Glomerular endothelial cell (primary cell): ENCODE measurements at places on chromosomes 11 and 22. TPM values are rescaled to one million over a fixed set of nuclear protein-coding genes. Genes with fewer than 3 reads are reported as not detected.

Gene CWF19L2
- total RNA-seq: 5.2 and 13.0 TPM in 2 replicates

Gene TREH
- total RNA-seq: not detected in 2 replicates

Gene PRAME
- 0.15 TPM in 1 of 2 replicates, not detected in the other for total RNA-seq

Gene DDI1
- total RNA-seq: not detected in 2 replicates

Gene APOA5
- not detected in 2 replicates for total RNA-seq

Gene CNTN5
- not detected in 2 replicates for total RNA-seq

Gene BIK
- 0.58 and 2.5 TPM in 2 replicates for total RNA-seq

Gene TTLL1
- 11.7 and 18.8 TPM in 2 replicates for total RNA-seq

Gene RNF215
- total RNA-seq: 18.8 and 26.4 TPM in 2 replicates

Gene PATE4
- not detected in 2 replicates for total RNA-seq

Gene RFPL2
- not detected in 2 replicates for total RNA-seq

Gene LIF
- 16.6 and 25.2 TPM in 2 replicates for total RNA-seq

Gene AGBL2
- not detected in 2 replicates for total RNA-seq

Gene OR8D4
- total RNA-seq: not detected in 2 replicates

Gene GRM5
- 0.05 and 0.47 TPM in 2 replicates for total RNA-seq

Gene SMCO4
- total RNA-seq: 12.6 and 24.0 TPM in 2 replicates

Gene MISFA
- 1.4 TPM in 1 of 2 replicates, not detected in the other for total RNA-seq

Gene TMEM126A
- total RNA-seq: 23.3 and 26.3 TPM in 2 replicates

Gene STK33
- total RNA-seq: 4.1 and 6.4 TPM in 2 replicates

Gene C1QTNF5
- 113 and 153 TPM in 2 replicates for total RNA-seq

Gene LRRC10B
- total RNA-seq: 0.18 TPM in 1 of 2 replicates, not detected in the other

Gene TMEM86A
- total RNA-seq: 2.3 and 2.9 TPM in 2 replicates

Gene ZNRF3
- total RNA-seq: 5.2 and 6.4 TPM in 2 replicates

Gene GRIK4
- 0.06 and 0.10 TPM in 2 replicates for total RNA-seq

Gene NAALAD2
- total RNA-seq: 0.92 and 3.2 TPM in 2 replicates

Gene SHISAL1
- total RNA-seq: 0.29 and 0.97 TPM in 2 replicates

Gene TEX54
- total RNA-seq: not detected in 2 replicates

Gene OR51E2
- 0.06 TPM in 1 of 2 replicates, not detected in the other for total RNA-seq

Gene RASGRP2
- total RNA-seq: 0.34 and 1.3 TPM in 2 replicates

Gene MAP6
- 1.4 and 1.5 TPM in 2 replicates for total RNA-seq

Gene NLRP14
- 0.10 TPM in 1 of 2 replicates, not detected in the other for total RNA-seq

Gene OR2AG2
- 0.15 and 0.18 TPM in 2 replicates for total RNA-seq

Gene BCO2
- 1.3 and 1.9 TPM in 2 replicates for total RNA-seq

Gene MMP12
- not detected in 2 replicates for total RNA-seq

Gene LINC01488
- total RNA-seq: not detected in 2 replicates

Gene C11orf65
- not detected in 2 replicates for total RNA-seq

Gene GLB1L3
- total RNA-seq: not detected in 2 replicates

Gene BDNF
- total RNA-seq: 1.6 and 4.7 TPM in 2 replicates

Gene ARCN1
- 140 and 158 TPM in 2 replicates for total RNA-seq

Gene MS4A14
- not detected in 2 replicates for total RNA-seq

Gene TRIM64C
- not detected in 2 replicates for total RNA-seq

Gene SYT9
- 0.10 TPM in 1 of 2 replicates, not detected in the other for total RNA-seq

Gene OR5A1
- not detected in 2 replicates for total RNA-seq

Gene CEP57
- 17.3 and 22.8 TPM in 2 replicates for total RNA-seq

Gene LARGE2
- total RNA-seq: not detected in 2 replicates

Gene TRIM49
- total RNA-seq: not detected in 2 replicates
